CD8-positive, alpha-beta T cell (primary cell): ENCODE measurements at places on chromosomes 4 and X. TPM values are rescaled to one million over a fixed set of nuclear protein-coding genes. Genes with fewer than 3 reads are reported as not detected.

GRCh38 chrX:56727531-56727930, 1.5 kb upstream of the NBDY start:
- DNase-seq = no peak

- no peak for DNase-seq
Measured at GRCh38 chr4:168019921-168020320, 72.4 kb upstream of the ANXA10 start.

- no peak for DNase-seq
Measured at GRCh38 chr4:56677711-56678110, 3.4 kb downstream of the HOPX start.

DNA sequence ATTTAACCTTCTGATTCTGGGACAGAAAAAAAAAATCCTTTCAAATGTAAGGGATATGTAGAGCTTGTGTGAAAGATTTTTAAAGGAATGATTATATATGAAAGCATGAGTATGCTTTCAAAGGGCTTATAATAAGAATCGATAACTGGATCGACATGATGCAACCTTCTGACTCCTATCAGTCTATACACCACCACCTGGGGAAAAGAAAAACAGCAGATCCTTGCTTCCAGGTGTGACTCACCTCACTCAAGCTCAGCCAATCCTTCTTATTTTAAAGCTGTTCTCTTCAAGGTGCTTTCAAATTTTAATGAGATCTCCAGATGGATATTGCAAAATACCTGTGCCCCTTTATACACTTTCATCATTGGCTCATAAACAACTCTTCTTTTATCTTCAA, 102.1 kb upstream of the EDNRA start:
- no peak for DNase-seq

CXCL11 gene
- total RNA-seq = not detected

HHIP gene
- not detected for total RNA-seq

DNA sequence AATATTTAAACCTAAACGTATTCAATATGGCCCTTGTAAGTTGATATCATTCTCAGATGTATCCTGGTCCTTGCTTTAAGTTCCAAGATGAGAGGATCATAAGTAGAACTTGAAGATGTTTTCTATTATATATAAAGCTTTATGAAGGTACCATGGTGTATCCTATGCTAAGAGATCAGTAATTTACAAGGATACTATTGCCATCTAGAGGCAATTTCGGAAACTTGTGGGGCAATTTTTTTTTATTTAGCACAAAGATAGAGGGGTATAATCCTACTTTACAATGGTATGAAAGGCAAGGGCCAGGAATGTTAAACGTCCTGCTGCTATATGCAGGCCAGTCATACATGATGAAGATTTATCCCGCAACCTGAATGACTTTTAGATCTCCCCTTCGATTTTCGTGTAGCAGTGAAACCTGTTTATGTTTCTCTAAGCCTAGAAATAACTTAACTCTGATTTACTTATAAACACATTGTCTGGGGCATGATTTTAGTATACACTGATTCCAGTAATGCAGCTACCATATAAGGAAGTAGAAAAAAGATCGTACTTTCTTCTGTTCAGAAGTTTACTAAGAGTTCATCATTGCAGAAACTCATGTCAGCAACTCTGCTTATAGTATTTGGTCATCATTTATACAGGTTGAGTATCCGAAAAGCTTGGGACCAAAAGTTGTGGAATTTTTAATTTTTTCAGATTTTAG, 2.6 kb downstream of the SLC25A31 start:
- DNase-seq = no peak

- DNase-seq = no peak
Measured at GRCh38 chr4:4533461-4534169, 8.2 kb downstream of the STX18 start.

EPGN gene
- total RNA-seq = not detected

WDR17 gene
- total RNA-seq = not detected

HTN1 gene
- total RNA-seq = not detected

GRCh38 chr4:6278801-6279197, 9.1 kb downstream of the WFS1 start:
- no peak for DNase-seq

GRCh38 chr4:31068257-31069075, 348.3 kb downstream of the PCDH7 start:
- no peak for DNase-seq

DNA sequence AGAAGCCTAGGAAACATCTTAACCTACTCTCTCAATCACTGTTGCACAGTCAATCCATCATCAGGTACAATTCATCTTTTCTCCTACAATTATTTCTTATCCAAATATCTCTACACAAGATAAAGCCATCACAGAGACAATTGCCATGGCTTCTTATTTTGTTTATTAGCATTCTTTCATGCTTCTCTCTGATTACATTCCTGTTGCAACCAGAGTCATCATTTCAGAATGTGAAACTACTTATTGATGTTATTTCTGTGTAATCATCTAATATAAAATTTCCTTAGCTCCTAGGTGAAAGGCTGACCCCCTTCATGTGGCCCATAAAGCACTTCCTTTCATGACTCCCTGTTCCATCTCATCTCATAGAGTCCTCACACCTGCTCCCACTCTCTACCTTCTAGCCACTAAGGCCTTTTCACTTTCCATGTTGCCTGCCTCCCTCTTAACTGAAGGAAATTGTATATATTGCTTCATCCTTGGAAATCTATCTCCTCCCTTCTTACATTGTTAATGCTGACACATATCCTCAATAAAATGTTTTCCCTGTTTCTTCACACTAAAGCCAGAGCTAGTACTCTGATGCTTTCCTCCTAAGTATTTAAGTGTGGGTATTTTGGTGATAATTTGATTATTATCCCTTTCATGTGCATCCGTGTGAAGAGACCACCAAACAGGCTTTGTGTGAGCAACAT, 829.9 kb downstream of the FAT4 start:
- no peak for DNase-seq

DNA sequence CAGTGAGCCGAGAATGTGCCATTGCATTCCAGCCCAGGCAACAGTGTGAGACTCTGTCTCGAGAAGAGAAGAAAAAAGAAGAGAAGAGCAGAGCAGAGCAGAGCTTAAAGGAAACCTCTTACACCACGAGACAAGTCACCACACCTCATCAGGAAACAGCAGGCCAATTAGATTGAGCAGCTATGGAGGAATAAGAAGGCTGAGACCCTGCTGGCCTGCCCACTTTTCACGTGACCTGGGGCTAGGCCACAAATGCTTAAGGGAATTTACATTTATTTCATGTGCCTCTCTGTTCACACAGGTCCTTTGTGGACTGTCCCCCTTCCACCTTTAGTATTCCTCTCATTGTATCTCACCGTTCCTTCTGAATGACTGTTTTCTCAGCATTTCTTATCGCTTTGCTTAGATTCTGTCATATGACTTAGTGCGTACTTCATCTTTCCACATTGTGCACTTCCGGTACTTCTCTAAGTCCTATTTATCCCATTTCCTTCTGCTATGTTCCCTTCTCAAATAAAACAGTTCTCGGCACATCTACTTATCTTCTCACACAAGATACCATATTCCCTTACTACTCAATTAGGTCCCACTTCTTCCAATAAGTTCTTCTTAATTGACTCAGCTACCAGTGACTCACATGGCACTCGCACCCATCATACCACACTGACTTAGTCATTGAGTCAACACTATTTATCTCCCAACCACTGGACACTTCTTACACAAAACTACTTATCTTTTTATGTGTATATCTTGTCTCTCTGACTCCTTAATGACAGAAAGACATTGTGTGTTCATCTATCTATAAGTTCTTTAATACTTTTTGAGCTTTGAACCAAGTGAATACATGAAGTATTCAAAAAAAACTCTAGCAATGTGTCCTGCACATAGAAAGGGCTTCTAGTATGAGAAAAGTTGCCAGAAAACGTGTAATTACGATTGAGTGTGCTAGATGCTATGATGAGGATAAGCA, 11.0 kb downstream of the CUL4B start:
- DNase-seq = no peak

CLNK gene
- not detected for total RNA-seq

GAGE12C gene
- not detected for total RNA-seq

- DNase-seq = no peak
Measured at GRCh38 chr4:145779319-145779801, 99.4 kb downstream of the C4orf51 start.

DNA sequence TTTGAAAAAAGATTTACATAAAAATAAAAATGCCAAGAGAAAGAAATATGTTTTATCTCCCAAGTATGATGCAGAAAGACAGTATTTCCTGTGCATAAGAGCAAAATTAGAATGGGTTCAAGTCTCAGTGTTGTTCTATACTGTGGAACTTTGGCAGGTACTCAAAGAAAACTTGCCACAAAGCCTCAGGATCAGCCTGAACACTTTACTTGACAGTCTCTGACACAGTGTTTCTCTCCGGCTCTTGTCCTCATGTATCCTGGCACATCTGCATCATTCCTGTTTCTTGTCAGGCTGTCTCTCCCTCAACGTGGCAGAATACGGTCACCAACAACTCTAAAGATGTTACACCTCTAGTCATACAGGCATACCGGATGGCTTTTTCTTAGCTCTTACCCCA, 273.7 kb downstream of the ARHGAP24 start:
- no peak for DNase-seq

CASP3 gene
- 15.7 TPM for total RNA-seq

DNA sequence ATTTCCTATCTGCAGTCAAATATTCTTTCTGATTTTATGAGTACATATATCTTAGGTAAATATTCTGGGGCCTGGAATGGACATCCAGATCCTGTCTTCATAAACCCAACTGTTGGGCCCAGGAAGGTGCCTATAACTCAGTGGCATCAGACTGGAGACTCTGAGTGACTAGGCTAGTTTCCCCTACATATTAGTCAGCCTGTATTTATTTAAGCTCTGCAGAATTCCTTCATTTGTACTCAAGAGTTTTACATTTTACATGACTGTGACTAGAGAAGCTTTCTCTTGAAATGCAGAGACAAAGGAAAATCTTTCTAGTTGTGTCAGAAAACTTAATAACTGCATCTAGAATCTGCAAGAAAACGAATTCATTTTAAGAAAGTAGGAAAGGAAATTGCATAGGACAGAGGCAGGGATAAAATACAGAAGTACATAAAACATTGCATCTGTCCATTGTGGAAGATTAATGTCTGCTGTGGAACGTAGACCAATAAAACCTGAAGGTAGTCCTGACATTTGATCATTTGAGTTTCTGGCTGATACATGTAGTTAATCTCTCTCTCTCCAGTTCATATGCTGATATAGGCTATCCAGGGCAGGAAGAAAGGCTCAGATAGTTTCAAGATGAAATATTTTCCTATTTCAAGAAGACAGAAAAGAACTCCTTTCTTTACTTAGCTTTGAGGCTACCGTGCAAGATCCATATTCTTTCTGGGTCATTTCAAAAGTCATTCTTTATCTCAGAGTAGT, 78.2 kb downstream of the OPHN1 start:
- DNase-seq = no peak

TLL1 gene
- total RNA-seq = not detected

POU3F4 gene
- total RNA-seq = not detected

MAOB gene
- not detected for total RNA-seq

GRCh38 chr4:105970371-105970770, 75.1 kb downstream of the NPNT start:
- DNase-seq = no peak

FREM3 gene
- not detected for total RNA-seq

GRCh38 chr4:181146051-181146450, 1097.2 kb upstream of the TENM3 start:
- no peak for DNase-seq

- no peak for DNase-seq
Measured at GRCh38 chr4:173698557-173699262, 168.7 kb upstream of the HAND2 start.

GRCh38 chrX:128699716-128700285, 647.6 kb upstream of the ACTRT1 start:
- no peak for DNase-seq

MND1 gene
- not detected for total RNA-seq

- DNase-seq = no peak
Measured at GRCh38 chrX:72258174-72258573, 18.9 kb downstream of the RPS4X start.

- no peak for DNase-seq
Measured at GRCh38 chrX:10130354-10130753, 26.4 kb upstream of the CLCN4 start.

SYP gene
- 0.44 TPM for total RNA-seq

- DNase-seq = no peak
Measured at GRCh38 chrX:40088803-40089540, 8.8 kb downstream of the BCOR start.

DNA sequence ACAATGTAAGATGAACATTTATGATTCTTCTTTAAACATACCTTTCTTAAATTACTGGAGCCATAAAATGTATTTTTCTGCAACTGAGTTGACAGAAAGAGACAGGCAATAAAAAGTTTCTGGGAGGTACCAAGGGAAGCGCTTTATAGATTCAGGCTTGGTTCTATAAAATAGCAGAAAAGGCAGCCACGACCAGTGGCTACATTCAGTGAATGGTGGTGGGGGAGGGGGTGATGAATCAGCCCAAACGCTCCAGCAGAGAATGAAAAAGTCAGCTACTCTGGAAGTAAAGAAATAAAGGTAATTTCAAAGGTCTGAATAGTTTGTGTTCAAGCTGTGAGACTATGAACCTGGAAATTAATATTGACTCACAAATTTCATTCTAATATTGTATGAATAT, 456.1 kb downstream of the KCTD8 start:
- no peak for DNase-seq

DNA sequence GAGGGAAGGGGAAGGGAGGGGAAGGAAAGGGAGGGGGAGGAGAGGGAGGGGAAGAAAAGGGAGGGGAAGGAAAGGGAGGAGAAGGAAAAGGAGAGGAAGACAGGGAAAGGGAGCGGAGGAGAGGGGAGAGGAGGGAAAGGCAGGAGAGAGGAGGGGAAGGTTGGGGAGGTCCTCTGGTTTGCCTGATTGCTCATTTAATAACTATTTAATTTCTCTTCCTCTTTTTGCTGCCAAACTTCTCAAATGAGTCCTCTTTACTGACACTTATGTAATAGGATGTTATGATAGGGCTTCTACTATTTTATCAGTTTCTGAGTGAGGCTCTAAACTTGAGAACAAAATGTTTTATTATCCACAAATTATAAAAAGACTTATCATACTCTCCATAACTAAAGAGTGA, 35.4 kb upstream of the PPA2 start:
- DNase-seq = no peak

DNA sequence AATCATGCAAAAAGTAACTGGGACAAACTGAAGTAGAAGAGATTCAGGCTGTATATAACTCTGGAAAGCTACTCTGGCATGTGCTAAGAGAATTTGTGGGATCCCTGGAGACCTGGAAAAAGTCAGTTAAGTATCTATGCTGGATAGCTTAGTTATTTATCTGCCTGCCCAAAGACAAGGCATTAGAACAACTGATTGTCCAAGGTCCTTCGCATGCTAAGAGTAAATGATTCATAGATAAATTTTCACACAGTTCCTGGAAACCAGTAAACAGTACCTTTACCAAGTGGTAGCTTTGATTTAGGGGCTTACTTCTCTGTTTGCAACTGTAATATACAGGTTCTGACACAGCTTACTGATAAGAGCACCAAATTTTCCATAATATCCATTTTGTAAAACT, 104.8 kb downstream of the ATP11C start:
- DNase-seq = no peak

RS1 gene
- total RNA-seq = not detected

CSAG3 gene
- not detected for total RNA-seq

- no peak for DNase-seq
Measured at GRCh38 chr4:128955751-128956150, 137.6 kb downstream of the SCLT1 start.
